ENCODE measurements at places on chromosomes 1 and 21. TPM values are rescaled to one million over a fixed set of nuclear protein-coding genes. Genes with fewer than 3 reads are reported as not detected.

Gene CD160
- not detected for total RNA-seq

Gene INSRR
- not detected for total RNA-seq

Gene AKR7A3
- total RNA-seq = 0.18 TPM

Gene GTF2B
- total RNA-seq = 32.5 TPM

Gene PAX7
- 0.65 TPM for total RNA-seq

Gene CFHR4
- not detected for total RNA-seq

Gene CELA2B
- not detected for total RNA-seq

Measured in A549 treated with RU486 at 1 μM for 4 hours (cell line).